ENCODE measurements at places on chromosomes 11 and 22.

GRCh38 chr22:50676661-50677492 lies 4.3 kb downstream of the SHANK3 start:
- DNase-seq: no peak

GRCh38 chr11:8732324-8732670 lies 49.7 kb downstream of the RPL27A start:
- no peak for DNase-seq

DNA sequence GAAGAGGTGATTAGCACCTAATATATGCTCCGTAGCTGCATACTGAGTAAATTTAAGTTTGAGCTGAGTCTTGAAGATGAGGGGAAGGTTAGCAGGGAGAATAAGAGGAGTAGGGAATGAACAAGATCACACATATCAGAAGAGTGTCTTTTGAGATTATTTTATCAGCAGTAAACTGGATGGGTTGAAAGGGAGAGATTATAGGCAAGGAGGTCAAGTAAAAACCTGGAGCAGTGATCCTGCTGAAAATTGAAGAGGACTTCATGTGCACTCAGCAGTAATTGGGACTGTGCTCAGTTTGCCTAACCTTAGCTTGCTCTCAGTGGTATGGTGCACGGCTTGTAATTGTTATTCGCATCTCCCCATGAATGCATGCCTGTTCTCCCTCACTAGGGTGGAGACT lies 79.5 kb upstream of the PICALM start:
- no peak for DNase-seq

GRCh38 chr22:17824457-17824856 lies 50.2 kb upstream of the BID start:
- no peak for DNase-seq

DNA sequence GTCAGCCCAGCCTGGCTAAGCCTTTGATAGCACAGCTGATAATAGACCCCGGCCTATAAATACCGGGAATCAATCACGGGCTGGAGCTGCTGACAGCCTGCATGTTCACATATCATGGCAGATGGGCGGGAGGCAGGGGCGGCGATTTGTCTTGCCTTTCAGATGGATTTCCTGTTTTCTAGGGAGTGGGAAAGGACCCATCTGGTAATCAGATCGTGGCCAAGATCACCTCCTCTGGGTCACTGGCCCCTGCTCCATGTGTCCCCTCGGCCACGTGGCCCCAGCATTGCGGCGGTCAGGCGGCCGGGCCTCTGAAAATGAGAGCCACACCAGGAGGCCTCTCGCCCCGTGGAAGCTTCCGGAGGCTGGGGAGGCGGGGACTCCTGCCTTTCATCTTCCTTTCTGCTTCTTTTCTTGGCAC lies 36.6 kb downstream of the SMIM38 start:
- DNase-seq: no peak

DNA sequence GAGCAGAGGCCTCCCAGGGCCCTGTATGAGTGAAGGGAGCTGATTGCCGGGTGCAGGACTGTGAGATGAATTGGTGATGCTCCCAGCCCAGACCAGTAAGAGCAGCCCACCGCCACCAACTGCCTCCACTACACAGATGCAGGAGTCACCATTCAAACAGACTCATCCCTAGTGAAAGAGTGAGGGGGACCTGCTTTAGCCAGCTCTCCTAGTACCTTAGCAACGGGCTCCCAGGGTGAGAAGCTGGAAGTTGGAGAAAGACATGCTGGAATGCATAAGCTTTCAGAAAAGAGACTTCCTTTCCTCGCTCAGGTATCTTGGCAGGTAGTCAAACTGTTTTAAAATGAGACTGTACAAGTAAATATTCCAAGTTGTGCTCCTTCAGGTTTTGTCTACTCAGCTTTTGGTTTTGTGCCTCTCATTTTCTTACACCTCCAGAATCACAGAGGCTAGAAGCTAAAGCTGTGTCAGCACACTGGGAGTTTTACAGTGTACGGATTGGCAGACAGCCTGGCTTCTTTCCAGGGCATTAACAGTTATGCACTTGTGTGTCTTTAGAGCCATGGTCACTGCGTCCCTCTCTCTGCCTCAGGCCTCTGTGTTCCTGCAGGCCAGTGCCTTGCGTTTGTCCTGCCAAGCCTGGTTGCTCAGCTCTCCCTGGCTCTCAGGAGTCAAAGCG lies 146.2 kb downstream of the ATXN10 start:
- DNase-seq: peak; percentile 64

GRCh38 chr11:112972399-112973145 lies 11.4 kb downstream of the NCAM1 start:
- no peak for DNase-seq

- DNase-seq: no peak
These were observed 389.3 kb downstream of the KCNA4 start for GRCh38 chr11:29627541-29627940.

DNA sequence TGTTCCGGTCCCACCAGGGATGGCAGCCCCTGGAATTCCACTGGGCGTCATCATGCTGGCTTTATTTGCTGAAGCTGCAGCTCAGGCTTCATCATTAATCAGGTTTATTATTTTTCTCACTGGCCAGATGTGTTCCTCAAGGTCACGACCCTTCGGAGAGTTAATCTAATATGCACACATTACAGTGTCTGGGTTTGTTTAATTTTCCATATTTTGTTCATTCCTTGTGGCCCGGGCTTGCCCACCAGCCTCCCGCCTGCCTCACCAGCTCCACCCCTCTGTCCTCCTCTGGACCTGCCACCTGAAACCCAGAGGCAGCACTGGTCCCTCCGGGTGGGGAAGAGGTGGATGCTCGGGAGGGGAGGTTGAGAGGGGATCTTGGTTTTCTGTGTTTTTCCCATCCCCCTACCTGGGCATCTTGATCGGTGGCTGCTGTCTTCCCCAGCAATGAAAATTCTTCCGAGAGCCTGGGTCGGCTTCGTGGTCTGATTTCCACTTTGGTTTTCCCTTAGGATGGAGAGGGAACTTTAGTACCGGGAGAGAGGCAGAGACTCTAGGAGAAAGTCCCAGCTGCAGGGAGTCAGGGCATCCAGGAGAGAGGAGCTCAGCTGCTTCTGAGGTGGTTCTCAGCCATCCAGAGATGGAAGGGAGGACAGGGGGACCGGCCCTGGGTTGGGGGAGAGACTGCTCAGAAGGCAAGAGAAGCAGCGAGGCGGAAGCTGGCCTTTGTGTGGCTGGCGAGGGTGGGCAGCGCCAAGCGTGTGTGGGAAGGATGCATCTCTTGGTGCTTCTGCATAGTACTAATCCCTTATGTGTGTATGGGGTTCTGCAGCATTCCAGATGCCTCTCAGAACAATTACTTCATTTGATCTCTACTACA lies 2.1 kb downstream of the GRIK4 start:
- no peak for DNase-seq

- DNase-seq: no peak
These were observed 23.1 kb downstream of the PRDM11 start for GRCh38 chr11:45169310-45170072.

DNA sequence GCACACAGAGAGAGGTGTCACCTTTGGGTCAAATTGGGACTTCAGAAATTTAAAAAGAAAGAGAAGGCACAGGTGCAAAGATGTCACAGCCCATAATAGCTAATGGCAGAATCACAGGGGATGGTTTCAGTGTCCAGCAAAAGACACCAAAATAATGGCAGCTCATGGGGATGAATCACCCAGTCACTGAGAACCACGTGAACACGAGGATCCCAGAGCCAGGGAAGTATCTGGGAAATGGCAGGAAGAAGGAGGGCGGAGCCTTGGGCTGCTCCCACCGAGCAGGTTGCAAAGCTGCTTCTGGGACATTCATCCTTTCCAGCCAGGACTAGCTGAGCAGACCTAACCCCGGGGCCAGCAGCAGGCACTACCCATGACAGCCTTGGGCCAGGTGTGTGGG lies 45.6 kb downstream of the TRMU start:
- DNase-seq: no peak

- DNase-seq: no peak
These were observed 188.5 kb upstream of the ISX start for GRCh38 chr22:34877506-34877905.

- DNase-seq: no peak
These were observed 308.3 kb downstream of the RAB38 start for GRCh38 chr11:87866951-87867350.

- peak; percentile 83 for DNase-seq
These were observed 11.9 kb upstream of the CLMP start for GRCh38 chr11:123206791-123207434.

- DNase-seq: no peak
These were observed 531.1 kb downstream of the TBC1D22A start for GRCh38 chr22:47293368-47294221.

DNA sequence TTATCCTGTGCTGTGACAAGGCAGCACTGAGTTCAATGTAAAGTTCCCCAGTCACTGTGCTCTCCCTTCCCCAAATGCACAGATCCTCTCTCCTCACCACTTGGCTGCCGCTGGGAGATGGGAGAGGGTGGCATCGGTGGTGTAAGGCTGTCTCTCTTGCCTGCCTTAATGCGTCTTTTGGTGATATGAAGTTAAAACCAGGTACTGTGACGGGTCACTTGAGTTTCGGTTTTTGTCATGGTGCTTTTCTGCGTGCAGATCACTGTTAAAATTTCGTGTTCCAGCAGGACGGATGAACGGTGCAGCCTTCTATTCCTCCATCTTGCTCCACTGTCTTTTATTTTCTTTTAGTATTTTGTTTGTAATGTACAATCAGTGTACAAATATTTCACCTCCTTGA lies 18.6 kb downstream of the GLB1L2 start:
- DNase-seq: no peak

- DNase-seq: no peak
These were observed 16.3 kb upstream of the RASL10A start for GRCh38 chr22:29331658-29332300.

All from muscle of leg (tissue), 16 donors.